Stimulated activated CD4-positive, alpha-beta T cell treated with anti-CD3 and anti-CD28 coated beads, Interleukin-4, amount 100 ng/mL, for 4 hours (primary cell): ENCODE measurements at places on chromosomes 3 and 15.
A peak's percentile ranks its signal among the peaks of the same experiment; 100 is the strongest.

GRCh38 chr3:121735047-121735696 lies 14.4 kb downstream of the GOLGB1 start:
- DNase-seq = no peak

GRCh38 chr3:169218314-169218983 lies 445.1 kb downstream of the MECOM start:
- no peak for DNase-seq

GRCh38 chr3:194352667-194353246 lies 1.6 kb upstream of the CPN2 start:
- DNase-seq = no peak

- no peak for DNase-seq
Measured at GRCh38 chr15:55250392-55250791, 39.2 kb downstream of the RAB27A start.

GRCh38 chr3:186930143-186930640 lies at the start of gene ST6GAL1:
Gene ST6GAL1 (plus strand): TSS chr3:186930526. CDS start chr3:187042704, 112,178 bp downstream.
- DNase-seq = peak; percentile 65

GRCh38 chr3:171770689-171771620 lies 39.3 kb downstream of the PLD1 start:
- no peak for DNase-seq

GRCh38 chr3:146195030-146195429 lies 34.0 kb upstream of the PLOD2 start:
- no peak for DNase-seq

GRCh38 chr15:50095938-50096821 lies 22.9 kb downstream of the ATP8B4 start:
- no peak for DNase-seq

DNA sequence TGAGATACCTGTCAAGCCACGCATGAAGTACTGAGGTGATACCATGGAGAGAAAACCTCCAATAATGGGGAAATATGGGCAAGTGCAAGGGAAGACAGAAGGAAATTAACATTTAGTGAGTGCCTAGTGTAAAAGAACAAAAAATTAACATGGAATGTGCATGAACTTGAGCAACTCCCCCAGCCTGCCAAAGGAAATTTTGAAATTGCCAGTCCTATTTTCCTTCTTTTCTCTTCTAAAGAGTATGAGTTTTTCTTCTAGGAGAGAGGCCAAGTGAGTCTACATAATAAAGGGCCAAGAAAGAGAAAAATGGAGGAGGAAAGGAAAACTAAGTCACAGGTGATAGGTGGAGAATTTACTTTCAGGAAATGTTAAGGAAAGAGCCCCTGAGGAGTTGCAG lies 602.4 kb upstream of the MDFIC2 start:
- no peak for DNase-seq
